ENCODE measurements at places on chromosomes 3 and 15. TPM values are rescaled to one million over a fixed set of nuclear protein-coding genes. Genes with fewer than 3 reads are reported as not detected.

Gene EOMES
- total RNA-seq = 1.1 TPM

Gene KLF15
- total RNA-seq = 0.39 TPM

Gene LINGO1
- total RNA-seq = not detected

Gene CPB1
- total RNA-seq = not detected

Gene HRG
- not detected for total RNA-seq

Gene ADAMTSL3
- not detected for total RNA-seq

Gene TP63
- total RNA-seq = 0.45 TPM

Gene HTD2
- 7.3 TPM for total RNA-seq

Gene ARGFX
- not detected for total RNA-seq

Gene FMN1
- 18.7 TPM for total RNA-seq

Gene FBXW12
- total RNA-seq = not detected

GRCh38 chr15:83320404-83320803 is 35.9 kb upstream of the BNC1 start:
- no peaks in the 10 kb centered on the region for H3K36me3 ChIP-seq
- no peak for DNase-seq
- no peak overlapping the region for H3K27ac ChIP-seq
- H3K4me3 ChIP-seq = no peak overlapping the region
- H3K27me3 ChIP-seq = peaks cover 27% of the 10 kb centered on the region

DNA sequence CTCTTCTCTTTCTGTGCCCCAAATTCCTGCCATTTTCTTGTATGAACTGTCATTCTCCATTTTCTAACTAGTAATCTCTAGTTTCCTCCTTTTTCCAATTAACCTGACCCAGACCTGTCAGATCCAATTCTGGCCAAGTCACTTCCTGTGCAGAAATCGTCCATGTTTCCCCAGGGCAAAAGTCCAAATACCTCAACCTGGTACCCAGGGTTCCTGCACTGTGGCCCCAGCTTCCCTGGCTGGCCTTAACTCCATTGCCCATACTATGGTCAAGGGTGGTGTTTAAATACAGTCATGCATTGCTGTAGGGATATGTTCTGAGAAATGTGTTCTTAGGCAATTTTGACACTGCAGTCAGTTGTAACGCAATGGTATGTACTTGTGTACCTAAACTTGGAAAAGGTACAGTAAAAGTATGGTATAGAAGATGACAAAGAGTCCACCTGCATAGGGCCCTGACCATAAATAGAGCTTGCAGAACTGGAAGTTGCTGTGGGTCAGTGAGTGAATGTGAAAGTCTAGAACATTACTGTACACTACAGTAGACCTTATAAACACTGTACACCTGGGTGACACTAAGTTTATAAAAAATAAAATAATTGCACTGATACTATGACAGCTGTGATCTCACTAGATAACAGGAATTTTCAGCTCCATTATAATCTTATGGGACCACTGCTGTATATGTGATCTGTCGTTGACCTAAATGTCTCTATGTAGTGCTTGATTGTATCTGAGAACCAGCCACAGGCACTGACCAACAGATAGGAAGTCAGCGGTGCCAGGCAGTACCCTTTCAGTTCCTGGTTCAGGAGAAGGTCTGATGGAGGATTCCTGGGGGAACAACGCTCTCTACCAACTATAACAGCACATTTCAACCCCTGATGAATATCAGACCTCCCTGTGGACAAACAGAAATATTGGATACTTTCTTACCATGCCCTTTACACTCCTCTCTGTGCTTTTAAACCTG is 336.1 kb upstream of the PROK2 start:
- DNase-seq = no peak
- H3K36me3 ChIP-seq = no peaks in the 10 kb centered on the region
- H3K4me1 ChIP-seq = peaks cover 3% of the 10 kb centered on the region
- H3K27me3 ChIP-seq = peaks cover 17% of the 10 kb centered on the region

GRCh38 chr3:5017925-5018531 is 38.8 kb downstream of the BHLHE40 start:
- peaks cover 55% of the 10 kb centered on the region for H3K4me1 ChIP-seq
- H3K36me3 ChIP-seq = no peaks in the 10 kb centered on the region
- H3K4me3 ChIP-seq = no peak overlapping the region
- no peaks in the 10 kb centered on the region for H3K27me3 ChIP-seq
- DNase-seq = no peak
- H3K27ac ChIP-seq = peak overlapping the region; percentile 98

DNA sequence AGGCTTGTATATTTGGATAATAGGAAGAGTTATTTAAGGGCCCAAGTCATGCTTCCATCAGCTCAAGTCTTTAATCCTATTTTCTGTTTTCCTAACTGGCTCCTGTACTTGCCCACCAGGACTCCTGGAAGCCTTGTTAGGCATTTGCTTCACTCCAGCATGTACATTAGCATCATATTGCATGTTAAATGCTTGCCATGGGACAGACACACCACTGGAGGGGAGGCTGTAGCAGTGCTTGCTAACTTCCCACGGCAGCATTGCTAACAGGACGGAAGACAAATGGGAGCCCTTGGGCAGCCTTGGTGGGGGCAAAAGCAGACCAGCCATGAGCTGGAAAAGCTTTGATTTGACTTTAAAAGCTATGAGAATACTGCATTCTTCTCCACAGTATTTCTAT is 6.1 kb downstream of the TMOD2 start:
- H3K27me3 ChIP-seq = no peaks in the 10 kb centered on the region
- H3K27ac ChIP-seq = no peak overlapping the region
- peaks cover 9% of the 10 kb centered on the region for H3K36me3 ChIP-seq
- peaks cover 47% of the 10 kb centered on the region for H3K4me1 ChIP-seq
- no peak overlapping the region for H3K4me3 ChIP-seq

GRCh38 chr3:23662079-23662617 is 143.6 kb upstream of the UBE2E1 start:
- no peak for DNase-seq
- H3K4me3 ChIP-seq = no peak overlapping the region
- H3K36me3 ChIP-seq = no peaks in the 10 kb centered on the region
- peaks cover 6% of the 10 kb centered on the region for H3K27me3 ChIP-seq
- peaks cover 8% of the 10 kb centered on the region for H3K4me1 ChIP-seq
- no peak overlapping the region for H3K27ac ChIP-seq

GRCh38 chr15:52008698-52009434 is 10.2 kb upstream of the MAPK6 start:
- H3K27ac ChIP-seq = no peak overlapping the region
- H3K4me1 ChIP-seq = peaks cover 16% of the 10 kb centered on the region
- DNase-seq = no peak
- no peaks in the 10 kb centered on the region for H3K27me3 ChIP-seq
- H3K4me3 ChIP-seq = no peak overlapping the region

DNA sequence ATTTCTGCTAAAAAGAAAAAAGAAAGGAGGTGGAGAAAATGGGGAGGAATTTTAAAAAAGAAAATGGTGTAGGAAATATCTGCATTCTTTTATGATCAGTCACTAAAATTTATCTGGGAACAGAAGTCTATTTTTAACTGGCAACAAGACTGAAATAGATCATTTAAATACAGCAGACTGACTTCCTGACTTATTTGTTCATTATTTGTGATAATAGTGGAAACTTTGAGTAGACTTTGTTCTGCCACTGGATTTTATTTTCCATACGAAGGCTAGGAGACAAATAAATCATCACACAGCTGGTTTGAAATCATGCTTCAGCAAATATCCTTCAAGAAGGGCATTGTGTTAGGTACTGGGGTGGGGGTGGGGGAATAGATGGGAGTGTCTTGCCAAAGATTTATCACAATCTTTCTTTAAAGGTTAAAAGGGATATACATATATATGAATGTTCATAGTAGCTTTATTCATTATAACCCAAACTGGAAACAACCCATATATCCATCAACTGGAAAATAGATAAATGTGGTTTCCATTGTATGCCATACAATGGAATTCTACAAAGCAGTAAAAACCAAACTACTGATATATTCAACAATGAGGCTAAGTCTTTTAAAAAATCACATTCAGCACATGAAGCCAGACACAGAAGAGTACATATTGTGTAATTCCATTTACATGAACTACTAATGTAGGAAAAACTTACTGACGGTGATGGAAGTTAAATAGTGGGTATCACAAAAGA is 4.7 kb upstream of the CLASP2 start:
- DNase-seq = no peak
- H3K27me3 ChIP-seq = peaks cover 5% of the 10 kb centered on the region
- H3K36me3 ChIP-seq = no peaks in the 10 kb centered on the region
- peaks cover 2% of the 10 kb centered on the region for H3K4me1 ChIP-seq
- no peak overlapping the region for H3K4me3 ChIP-seq

- H3K4me1 ChIP-seq = no peaks in the 10 kb centered on the region
- no peak overlapping the region for H3K4me3 ChIP-seq
Measured at GRCh38 chr3:43862470-43862869, 171.7 kb downstream of the ABHD5 start.

GRCh38 chr3:133197619-133198018 is 159.4 kb downstream of the TMEM108 start:
- no peak overlapping the region for H3K4me3 ChIP-seq
- H3K27me3 ChIP-seq = no peaks in the 10 kb centered on the region
- H3K27ac ChIP-seq = no peak overlapping the region
- no peak for DNase-seq

DNA sequence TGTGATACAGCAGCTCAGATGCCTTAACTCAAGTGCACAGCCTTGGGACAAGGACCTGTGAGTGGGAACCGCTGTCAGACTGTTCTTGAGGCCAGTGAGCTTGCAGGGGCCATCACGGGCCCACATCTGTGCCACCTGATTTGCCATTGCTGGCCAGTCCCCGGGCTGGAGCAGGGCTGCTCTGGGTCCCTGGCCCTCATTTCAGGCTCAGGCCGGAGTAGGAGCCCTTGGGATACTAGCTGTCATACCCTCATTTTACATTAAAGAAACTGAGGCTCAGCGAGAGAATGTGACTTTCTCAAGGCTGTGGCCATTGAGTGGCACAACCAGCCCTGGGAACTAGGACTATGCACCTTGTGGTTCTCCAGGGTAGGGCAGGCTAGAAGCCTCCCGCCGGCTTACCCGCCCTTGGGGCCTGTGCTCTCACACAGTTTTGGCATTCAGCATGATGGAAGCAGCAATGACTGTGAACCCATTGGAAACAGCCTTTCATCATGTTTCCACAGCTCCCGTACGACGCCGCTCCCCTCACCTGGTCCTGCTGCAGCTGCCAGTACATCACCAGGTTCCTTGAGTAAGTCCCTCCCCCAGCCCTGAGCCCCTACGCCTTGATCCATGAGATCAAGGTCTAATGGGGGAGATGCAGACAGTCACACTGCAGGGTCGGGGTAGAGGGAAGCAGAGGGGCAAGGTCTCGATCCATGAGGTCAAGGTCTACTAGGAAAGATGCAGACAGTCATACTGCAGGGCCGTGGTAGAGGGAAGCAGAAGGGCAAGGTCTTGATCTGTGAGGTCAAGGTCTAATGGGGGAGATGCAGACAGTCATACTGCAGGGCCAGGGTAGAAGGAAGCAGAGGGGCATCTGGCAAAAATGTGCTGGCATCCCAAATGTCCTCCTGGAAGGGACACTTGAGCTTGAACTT is 42.2 kb downstream of the GOLGA6L10 start:
- no peak overlapping the region for H3K27ac ChIP-seq
- no peak for DNase-seq
- H3K36me3 ChIP-seq = peaks cover 4% of the 10 kb centered on the region
- no peak overlapping the region for H3K4me3 ChIP-seq
- peaks cover 5% of the 10 kb centered on the region for H3K4me1 ChIP-seq

- H3K27me3 ChIP-seq = no peaks in the 10 kb centered on the region
- H3K4me1 ChIP-seq = peaks cover 52% of the 10 kb centered on the region
- peak overlapping the region; percentile 87 for H3K27ac ChIP-seq
- no peak for DNase-seq
- H3K4me3 ChIP-seq = peak overlapping the region; percentile 88
Measured at GRCh38 chr3:45109771-45110508, 36.2 kb downstream of the CDCP1 start.

DNA sequence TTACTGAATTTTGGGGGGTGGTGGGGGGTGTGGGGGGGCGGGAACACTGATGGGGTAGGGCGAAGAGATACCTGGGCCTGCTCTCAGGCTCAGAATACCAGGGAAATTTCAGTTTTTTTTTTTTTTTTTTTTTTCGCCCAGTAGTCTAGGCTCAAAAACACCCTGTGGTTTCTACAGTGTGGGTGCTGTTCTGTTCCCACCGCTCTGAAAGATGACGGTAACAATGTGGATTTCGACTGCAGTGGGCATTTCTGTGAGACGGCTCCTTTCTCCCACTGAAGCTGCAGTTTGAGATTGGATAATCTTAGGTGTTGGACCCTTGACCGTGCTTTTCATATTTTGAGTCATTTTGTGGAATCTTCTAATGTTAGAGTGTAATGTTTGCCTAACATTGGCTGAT is 143.8 kb upstream of the RGMA start:
- H3K4me1 ChIP-seq = peaks cover 8% of the 10 kb centered on the region
- no peak overlapping the region for H3K4me3 ChIP-seq
- H3K36me3 ChIP-seq = no peaks in the 10 kb centered on the region
- peaks cover 31% of the 10 kb centered on the region for H3K27me3 ChIP-seq

GRCh38 chr3:62559831-62560445 is 186.6 kb upstream of the FEZF2 start:
- H3K4me1 ChIP-seq = no peaks in the 10 kb centered on the region
- no peak overlapping the region for H3K27ac ChIP-seq
- H3K27me3 ChIP-seq = no peaks in the 10 kb centered on the region

- H3K36me3 ChIP-seq = peaks cover 4% of the 10 kb centered on the region
- no peak for DNase-seq
- H3K4me3 ChIP-seq = no peak overlapping the region
- no peaks in the 10 kb centered on the region for H3K27me3 ChIP-seq
- peaks cover 8% of the 10 kb centered on the region for H3K4me1 ChIP-seq
- H3K27ac ChIP-seq = peak overlapping the region; percentile 32
Measured at GRCh38 chr3:138724443-138724842, 110.3 kb downstream of the PIK3CB start.

- H3K4me3 ChIP-seq = no peak overlapping the region
- H3K4me1 ChIP-seq = no peaks in the 10 kb centered on the region
- DNase-seq = no peak
- H3K27ac ChIP-seq = no peak overlapping the region
- no peaks in the 10 kb centered on the region for H3K36me3 ChIP-seq
Measured at GRCh38 chr3:55698831-55699230, 211.7 kb upstream of the WNT5A start.

DNA sequence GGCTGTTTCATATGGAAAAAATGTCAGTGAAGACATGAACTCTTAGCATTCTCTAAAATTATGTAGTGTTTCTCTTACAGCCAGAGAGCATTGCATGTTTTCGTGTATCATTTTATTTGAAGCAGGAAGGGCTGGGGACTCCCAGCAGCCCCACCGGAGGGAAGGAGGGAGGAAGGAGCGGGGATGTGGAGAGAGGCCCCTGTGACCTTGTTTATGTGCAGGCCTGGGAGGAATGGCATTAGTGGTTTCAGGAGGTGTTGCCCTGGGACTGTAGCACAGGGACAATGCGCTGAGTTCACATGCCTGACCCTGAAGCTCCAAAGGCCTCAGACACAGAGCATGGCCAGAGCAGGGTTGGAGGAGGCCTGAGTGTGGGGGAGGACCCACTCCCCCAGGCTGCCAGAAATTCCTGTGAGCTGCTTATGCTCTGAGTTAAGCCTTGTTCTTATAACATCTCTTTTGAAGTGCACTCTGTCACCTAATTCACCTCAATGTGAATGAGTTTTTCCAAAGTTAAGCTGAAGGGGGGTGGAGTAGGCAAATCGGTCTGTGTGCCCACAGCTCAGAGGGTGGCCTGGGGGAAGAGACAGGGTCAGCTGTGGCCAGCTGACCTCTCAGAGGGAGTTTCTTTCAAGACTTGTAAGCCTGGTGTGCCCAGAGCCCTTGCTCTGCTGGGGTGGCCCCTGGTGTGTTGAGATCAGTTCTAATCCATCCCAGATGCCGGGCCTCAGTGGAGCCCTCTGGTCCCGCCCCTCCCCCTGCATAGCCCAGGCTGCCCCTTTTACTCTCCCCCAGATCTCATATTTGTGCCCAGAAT is 3.9 kb upstream of the RNU6-1 start:
- peaks cover 5% of the 10 kb centered on the region for H3K36me3 ChIP-seq
- H3K27ac ChIP-seq = no peak overlapping the region
- peaks cover 20% of the 10 kb centered on the region for H3K4me1 ChIP-seq
- H3K27me3 ChIP-seq = peaks cover 14% of the 10 kb centered on the region
- no peak for DNase-seq

Data from T-helper 17 cell (primary cell).